ENCODE measurements at places on chromosomes 7 and 10.

- no peak for DNase-seq
Observed at GRCh38 chr10:44510379-44511115, 125.7 kb upstream of the CXCL12 start.

- no peak for DNase-seq
Observed at GRCh38 chr7:81780914-81781693, 11.3 kb upstream of the HGF start.

DNA sequence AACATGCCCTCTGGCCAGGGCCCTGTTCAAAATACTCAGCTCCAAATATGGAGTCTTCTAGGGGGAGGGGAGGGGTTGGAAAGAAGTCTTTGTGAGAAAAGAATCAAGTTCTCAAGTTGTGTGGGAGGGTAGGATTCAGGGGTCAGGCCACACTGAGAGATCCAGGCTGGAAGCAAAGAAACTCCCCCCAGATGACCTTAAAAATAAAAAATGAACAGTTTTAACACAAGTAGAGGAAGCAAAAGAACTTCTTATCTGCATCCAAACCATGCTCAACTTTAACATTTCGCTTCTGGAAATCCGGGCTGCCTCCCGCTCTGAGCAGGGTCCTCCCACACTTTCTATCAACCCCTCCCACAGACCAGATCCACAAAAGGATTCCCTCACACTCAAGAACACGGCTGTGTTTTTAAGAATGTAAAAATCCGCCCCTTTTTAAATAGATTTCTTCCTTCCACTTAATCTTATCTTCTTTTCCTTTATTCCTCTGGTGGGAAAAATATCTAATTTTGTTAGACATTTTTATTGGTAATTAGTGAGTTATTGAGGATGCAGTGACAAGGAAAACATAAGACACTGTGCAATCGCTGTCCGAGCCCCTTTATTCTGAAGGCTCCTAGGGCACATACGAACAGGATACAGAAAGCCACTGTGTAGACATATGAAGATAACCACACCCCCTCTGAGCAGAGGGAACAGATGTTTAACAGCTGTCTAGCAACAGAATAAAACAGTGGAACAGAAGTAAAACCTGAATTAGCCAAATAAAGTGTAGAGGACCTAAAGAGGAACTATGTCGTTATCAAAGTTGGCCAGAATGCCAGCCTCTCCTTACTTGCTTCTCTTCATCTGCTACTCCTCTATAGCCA lies 43.8 kb downstream of the CYTH3 start:
- DNase-seq, result no peak

- no peak for DNase-seq
Observed at GRCh38 chr7:4833691-4834600, 27.9 kb downstream of the PAPOLB start.

DNA sequence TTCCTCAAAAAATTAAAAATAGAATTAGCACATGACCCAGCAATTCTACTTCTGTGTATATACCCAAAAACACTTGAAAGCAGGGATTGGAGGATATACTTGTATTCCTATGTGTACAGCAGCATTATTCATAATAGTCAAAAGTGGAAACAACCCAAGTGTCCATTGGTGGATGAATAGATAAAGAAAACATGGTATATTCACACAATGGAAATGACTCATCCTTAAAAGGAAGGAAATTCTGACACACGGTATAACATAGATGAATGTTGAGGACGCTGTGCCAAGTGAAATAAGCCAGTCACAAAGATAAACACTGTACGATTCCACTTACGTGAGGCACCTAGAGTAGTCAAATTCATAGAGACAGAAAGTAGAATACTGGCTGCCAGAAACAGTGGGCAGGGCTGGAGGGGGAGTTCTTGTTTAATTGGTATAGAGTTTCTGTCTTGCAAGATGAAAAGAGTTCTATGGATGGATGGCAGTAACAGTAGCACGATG lies 26.6 kb upstream of the KAT6B start:
- no peak for DNase-seq

DNA sequence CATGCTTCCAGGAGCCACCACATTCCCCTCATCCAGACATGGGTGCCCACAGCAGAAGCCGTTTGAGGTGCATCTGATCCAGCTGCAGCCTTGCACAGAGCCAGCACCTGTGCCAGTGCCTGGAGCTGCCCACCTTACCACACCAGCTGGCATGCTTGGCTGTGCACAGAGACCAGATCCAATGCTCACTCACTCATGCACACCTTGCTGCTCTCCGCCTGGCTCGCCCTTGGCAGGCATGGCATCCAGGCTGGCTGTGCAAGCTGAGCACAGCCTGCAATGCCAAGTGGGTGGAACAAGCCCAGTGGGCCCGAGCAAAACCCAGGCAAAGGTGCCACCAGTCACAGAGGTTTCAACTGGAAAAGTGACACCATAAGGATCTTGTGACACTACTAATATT lies 66.9 kb upstream of the SEMA3A start:
- no peak for DNase-seq

DNA sequence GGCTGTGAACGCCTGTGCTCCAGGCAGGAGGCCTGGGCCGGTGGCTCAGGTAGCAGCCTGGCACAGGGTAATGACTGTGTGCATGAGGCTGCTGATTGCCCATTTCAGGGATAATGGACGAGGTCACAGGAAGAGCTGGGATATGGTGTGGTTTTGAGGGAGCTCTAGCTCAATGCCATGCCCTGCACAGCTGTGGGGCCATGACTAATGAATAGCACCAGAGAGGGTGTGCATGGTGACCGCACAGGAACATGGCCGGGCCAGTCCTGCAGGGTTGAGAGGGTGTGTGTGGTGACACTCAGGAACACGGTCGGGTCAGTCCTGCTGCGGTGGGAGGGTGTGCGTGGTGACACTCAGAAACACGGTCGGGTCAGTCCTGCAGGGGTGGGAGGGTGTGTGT lies 21.8 kb downstream of the NKX6-2 start:
- no peak for DNase-seq

- no peak for DNase-seq
Observed at GRCh38 chr7:55046582-55047342, 27.9 kb downstream of the EGFR start.

GRCh38 chr10:128738386-128738915 lies 612.2 kb upstream of the MKI67 start:
- DNase-seq, result no peak
